Left lung (tissue), 14 donors: ENCODE measurements at places on chromosomes 11 and 22. TPM values are rescaled to one million over a fixed set of nuclear protein-coding genes. Genes with fewer than 3 reads are reported as not detected.

Gene HEPHL1
- polyA plus RNA-seq, result 0.21 TPM

Gene PTPRCAP
- 2.6 TPM for polyA plus RNA-seq

- DNase-seq, result no peak
Measured at GRCh38 chr11:48003926-48004325, 23.6 kb downstream of the PTPRJ start.

- DNase-seq, result no peak
Measured at GRCh38 chr11:79083352-79083751, 357.5 kb downstream of the TENM4 start.

Gene PC
- 10.2 TPM for polyA plus RNA-seq

DNA sequence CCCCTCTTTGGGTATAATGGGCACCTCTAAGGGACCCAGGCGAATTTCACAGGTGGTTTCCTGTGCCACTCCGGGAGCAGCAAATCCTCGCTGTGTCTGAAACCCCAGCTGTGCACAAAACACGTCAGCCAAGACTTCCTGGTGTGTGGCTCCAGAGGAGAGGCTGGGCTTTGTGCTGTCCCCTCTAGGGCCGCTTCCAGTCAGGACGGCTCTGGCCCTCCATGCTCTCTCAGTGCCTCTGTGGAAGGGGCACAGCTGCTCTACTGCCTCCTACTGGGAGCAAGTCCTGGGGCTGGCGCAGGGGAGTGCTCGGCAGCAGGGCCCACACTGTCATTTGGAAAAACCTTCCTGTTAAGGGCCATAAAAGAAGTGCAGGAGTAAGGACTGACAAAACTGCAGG is 23.7 kb upstream of the ARFGAP3 start:
- DNase-seq, result no peak

- DNase-seq, result no peak
Measured at GRCh38 chr11:69251057-69251393, 42.9 kb upstream of the MYEOV start.

Gene OR51B2
- polyA plus RNA-seq, result not detected

GRCh38 chr11:105975128-105975527 is 46.9 kb downstream of the MSANTD4 start:
- no peak for DNase-seq

- no peak for DNase-seq
Measured at GRCh38 chr11:75241906-75242644, 1.5 kb downstream of the TPBGL start.

DNA sequence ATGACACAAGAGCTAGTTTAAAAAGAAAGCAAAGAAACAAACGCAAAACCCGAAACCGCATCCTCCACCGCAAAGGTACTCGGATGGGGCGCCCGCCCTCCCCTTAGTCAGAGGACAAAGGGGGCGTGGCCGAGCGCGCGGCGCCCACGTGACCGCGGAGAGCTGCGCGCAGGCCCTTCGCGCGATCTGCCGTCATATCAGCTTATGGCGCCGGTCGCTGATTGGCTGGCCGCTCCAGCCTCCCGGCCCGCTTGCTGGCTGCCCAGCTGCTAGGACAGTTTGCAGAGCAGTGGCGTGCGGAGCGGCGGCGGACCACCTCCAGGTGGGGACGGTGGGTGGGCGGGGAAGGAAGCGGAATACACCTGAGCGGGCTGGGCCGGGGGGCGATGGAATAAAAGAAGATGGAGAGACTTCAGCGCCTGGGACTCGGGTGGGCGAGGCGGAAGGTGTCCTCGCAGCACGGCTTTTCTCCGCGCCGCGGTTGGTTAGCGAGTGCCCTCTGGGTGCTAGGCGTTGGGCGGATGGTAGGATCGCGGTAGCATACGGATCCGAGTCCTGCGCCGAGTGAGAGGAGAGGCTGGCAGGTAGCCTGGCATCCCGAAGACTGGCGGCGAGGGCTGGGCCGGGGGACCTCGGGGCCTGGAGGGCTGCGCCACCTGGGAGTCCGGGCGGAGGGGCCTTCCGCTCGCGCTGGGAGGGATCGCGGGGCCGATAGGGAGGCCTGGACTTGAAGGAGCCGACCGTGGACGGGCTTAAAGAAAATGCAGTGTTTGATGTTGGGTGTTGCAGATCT is at the start of gene SC5D:
SC5D (plus strand) TSS at position 277 of the 793 bp plus-strand sequence. CDS start 10,605 bp downstream, outside the sequence.
- peak; percentile 96 for DNase-seq

- DNase-seq, result no peak
Measured at GRCh38 chr22:27431896-27432295, 369.7 kb downstream of the MN1 start.

DNA sequence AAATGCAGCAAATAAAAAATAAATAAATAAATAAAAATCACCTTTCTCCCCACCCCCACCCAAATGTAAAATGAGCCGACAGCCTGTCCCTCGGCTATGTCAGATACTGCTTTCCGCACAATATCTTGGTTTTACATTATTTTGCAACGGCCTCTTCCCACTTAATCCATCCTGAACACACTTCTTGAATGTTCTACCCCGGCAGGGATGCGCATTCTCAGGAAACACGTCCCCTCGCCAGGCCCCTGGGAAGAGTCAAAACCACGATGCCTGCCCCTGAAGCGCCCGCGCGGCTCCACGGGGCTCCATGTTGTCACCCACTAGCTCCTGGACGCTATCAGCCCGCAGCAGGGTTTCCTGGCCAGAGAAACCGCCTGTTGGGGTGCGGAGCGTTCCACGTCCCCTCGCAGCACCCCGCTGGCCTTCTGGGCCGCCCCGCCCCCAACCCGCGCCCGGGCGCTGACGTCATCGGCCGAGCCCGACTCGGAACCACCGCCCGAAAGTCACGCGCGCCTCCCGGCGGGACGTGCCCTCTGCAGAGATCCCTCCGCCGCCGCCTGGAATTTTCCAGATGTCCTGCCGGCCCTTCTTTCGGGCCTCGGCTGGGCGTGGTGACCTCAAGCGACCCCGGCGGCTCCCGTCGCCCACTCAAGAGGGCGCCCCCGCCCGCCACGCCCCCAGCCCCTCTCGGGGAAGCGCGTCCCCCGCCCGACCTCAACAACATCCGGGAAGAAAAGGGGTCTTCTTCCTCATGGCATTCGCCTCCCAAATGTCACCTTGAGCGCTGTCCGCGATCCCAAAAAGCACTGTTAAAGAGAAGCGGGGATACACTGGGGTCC is 585 bp upstream of the NEAT1 start:
- peak; percentile 97 for DNase-seq

DNA sequence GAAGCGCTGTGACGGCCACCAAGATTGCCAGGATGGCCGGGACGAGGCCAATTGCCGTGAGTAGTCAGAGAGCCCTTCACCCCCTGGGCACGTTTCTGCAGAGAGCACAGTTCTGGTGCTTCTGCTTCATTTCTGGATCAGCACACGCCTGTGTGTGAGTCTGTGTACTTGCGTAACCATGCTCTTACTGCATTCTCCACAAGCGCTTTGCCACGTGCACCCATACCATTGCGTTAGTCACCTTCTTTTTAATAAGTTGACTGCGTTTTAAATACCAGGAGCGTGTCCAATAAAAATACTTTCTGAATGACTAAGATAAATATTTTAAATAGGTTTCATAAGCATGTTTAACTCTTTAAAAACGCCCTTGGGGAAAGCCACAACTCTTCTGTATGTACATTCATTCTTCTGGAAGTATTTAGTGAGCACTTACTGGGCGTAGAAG is 143.0 kb upstream of the SORL1-AS1 start:
- no peak for DNase-seq

Gene EHF
- polyA plus RNA-seq, result 10.9 TPM

DNA sequence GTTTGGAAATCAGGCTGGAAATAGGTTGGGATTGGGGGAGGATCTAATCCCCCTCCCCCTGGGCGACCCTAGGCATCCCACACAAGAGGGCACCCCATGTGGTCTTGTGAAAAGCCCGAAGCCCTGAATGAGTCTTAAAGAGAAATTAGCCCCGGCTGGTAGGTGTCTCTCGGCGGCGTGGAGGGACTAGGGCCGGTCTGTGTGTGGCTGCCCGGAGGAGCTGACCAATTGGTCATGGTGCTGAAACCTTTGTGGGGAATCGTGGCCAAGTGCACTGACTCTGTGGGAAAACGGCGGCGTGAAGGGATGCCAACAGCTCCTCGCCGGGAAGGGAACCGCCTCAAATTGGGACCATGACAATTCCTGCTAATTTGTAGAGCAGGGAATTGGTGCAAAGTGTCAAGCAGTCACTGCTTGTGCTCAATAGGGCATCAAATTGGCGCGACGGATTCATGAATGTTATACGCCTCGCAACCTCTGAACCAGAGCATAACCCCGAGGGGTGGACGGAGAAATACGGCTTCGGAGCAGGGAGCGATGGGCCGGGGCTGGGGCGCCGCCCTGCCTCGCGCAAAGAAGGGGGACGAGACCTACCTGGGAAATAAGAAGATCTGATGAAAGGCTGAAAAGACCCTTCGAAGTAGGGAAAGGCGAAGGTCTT is 1.5 kb downstream of the DBX1 start:
- DNase-seq, result peak; percentile 45

DNA sequence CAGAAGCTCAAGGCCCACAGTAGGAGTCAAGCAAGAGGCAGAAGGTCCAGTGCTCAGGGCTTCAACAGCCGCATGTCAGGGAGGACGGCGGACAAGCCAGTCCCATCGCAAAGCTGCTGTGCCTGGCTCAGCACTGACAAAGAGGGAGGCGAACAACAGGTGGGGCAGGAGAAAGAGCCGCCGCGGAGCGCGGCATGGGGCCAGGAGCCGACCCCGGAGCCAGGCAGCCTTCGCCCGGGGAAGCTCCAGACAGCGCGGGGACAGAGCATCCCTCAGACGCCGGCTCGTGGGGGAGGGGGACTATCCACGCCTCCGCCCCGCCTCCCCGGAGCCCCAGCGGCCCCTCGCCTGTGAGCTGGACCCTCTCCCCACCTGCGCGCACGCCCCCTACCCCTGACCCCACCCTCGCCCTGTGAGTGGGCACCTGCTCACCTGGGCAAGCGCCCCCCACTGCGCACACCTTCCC is 369 bp downstream of the DHCR7 start:
- no peak for DNase-seq

DNA sequence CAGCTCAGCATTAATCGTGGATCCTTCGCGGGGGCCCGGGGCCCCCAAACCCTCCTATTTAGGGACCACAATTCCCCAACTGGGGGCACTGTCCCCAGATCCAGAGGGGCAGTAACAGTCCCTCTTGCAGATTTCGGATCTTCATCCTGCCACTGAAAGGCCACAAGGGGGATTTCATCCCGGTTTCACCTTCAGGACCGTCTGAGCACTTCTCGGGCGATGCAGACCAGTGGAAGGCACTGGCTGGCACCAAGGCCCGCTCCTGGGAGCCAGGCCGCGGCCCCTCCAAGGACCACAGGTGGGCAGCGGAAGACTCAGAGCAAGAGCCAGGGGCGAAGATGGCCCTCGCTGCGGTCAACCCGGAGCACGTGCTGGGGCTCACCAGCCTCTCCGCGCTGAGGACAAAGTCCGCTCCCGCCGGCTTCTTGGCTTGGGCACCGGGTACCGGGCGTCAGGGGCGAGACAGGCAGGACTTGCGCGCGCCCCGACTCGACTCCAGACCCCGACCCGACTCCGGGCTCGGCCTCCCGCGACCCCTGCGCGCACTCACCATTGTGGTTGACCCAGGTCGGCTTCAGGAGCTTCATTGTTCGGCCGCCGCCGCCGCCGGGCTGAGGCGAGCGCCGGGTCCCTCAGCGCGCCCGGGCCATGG is 517 bp downstream of the HIRA start:
- peak; percentile 42 for DNase-seq

- peak; percentile 92 for DNase-seq
Measured at GRCh38 chr22:41092023-41092817, at the start of gene EP300. Gene EP300 (plus strand): TSS chr22:41092592. CDS start chr22:41093005, 413 bp downstream.

- no peak for DNase-seq
Measured at GRCh38 chr22:36160499-36160942, at the start of gene APOL3. Gene APOL3 (minus strand): TSS chr22:36160755. CDS start chr22:36149055, 11,700 bp downstream.

GRCh38 chr22:50473855-50474671 is 772 bp downstream of the SBF1 start:
- DNase-seq, result no peak

Gene POU2F3
- 0.63 TPM for polyA plus RNA-seq
